ENCODE measurements at places on chromosomes 4 and X. TPM values are rescaled to one million over a fixed set of nuclear protein-coding genes. Genes with fewer than 3 reads are reported as not detected.

GRCh38 chrX:9340598-9341290 is 124.1 kb upstream of the TBL1X start:
- no peaks in the 10 kb centered on the region for H3K27me3 ChIP-seq
- H3K36me3 ChIP-seq: no peaks in the 10 kb centered on the region
- peaks cover 23% of the 10 kb centered on the region for H3K4me1 ChIP-seq
- peak overlapping the region; percentile 62 for H3K27ac ChIP-seq
- DNase-seq: peak; percentile 59
- peak overlapping the region; percentile 42 for H3K4me3 ChIP-seq

- no peaks in the 10 kb centered on the region for H3K4me1 ChIP-seq
- DNase-seq: no peak
These were observed 363.0 kb downstream of the FAT4 start for GRCh38 chr4:125677665-125678307.

DNA sequence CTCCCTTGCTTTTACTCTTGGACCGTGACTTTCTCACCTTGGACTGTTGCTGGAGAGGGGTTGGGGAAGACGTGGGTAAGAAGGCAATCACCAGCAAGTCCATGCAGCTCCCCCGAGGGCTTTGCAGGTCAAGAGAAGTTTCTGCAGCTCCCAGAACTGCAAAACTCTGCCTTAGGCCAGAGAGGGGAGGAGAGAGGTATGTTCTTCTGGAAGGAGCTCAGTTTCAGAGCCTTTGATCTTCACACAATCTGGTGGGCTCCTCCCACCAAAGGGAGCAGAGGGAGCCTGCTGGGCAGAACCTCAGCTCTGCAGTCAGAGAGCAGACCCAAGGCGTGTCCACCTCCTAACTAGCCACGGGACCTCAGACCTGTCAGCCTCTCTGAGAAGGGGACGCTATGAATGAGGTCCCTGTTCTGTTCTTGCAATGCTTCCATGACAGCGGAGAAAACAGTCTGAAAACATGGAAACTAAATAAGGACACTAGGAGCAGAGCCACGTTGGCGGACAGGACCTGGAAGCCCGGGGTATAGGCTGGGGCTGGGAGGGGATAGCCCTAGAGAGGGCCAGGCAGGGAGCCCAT is 92.8 kb downstream of the EVC2 start:
- no peaks in the 10 kb centered on the region for H3K4me1 ChIP-seq
- DNase-seq: no peak
- H3K36me3 ChIP-seq: no peaks in the 10 kb centered on the region

GRCh38 chrX:150200820-150201287 is 162.3 kb upstream of the MAMLD1 start:
- no peaks in the 10 kb centered on the region for H3K36me3 ChIP-seq
- peak; percentile 75 for DNase-seq
- no peaks in the 10 kb centered on the region for H3K4me1 ChIP-seq
- H3K4me3 ChIP-seq: no peak overlapping the region
- peak overlapping the region; percentile 42 for H3K27ac ChIP-seq
- H3K27me3 ChIP-seq: no peaks in the 10 kb centered on the region

DNA sequence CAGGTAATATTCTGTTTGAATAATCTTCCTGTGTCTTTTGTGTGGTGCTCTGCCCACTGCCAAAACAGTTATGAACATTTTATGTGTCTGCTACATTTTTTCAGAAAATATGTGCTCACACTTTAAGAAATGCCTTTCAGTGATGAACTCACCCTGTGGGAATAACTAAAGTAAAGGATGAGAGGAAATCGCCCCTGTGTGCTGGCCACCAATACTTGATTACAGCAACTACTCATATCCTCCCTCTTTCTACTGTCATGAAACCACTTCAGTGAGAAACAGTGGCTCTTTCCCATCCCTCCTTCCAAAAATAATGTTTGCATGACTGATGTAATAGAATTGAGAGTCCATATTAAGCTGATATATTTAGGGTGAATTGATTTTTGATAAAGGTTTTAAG is 900.9 kb downstream of the RAB28 start:
- no peaks in the 10 kb centered on the region for H3K4me1 ChIP-seq
- DNase-seq: no peak
- H3K27ac ChIP-seq: no peak overlapping the region
- no peak overlapping the region for H3K4me3 ChIP-seq

DNA sequence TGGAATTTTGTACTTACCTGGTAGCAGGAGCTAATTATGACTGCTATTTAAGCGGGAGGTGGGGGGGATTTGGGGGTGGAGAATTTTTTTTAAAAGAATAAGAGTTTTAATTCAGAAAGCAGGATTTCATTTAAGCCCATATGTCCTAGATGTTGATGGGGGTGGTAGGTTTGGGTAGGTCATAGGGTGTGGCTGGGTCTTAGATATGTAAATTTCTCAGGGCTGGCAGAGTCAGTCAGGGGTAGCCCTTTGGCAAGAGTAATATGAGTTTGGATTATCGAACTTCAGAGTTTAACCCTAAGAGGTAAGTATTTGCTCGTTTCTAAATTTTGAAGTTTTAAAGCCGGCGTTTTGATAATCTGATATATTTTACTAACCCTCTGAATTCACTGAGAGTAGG is 35.2 kb upstream of the COX18 start:
- H3K27ac ChIP-seq: no peak overlapping the region
- H3K27me3 ChIP-seq: no peaks in the 10 kb centered on the region
- H3K36me3 ChIP-seq: peaks cover 7% of the 10 kb centered on the region
- no peak for DNase-seq
- H3K4me1 ChIP-seq: no peaks in the 10 kb centered on the region

- no peak overlapping the region for H3K4me3 ChIP-seq
- H3K36me3 ChIP-seq: no peaks in the 10 kb centered on the region
- no peak for DNase-seq
These were observed 47.9 kb downstream of the CXCL1 start for GRCh38 chr4:73917081-73917501.

DNA sequence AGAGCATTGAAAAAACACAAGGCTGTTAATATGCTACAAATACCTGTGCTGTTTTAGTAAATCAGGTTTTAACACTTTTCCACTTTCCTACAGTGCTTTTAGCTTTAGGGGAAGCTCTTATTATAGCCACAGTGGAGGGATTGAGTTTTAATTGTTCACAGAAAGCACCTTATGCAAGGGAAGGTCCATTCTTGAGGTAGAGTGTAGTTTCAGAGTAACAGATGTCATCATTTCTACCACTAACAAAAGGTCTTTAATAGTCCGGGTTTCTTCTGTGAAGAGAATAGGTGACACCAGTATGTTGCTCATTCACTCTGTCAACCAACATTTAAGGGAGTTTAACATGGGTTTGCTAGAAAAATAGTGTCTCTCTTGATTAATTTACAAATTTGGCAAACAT is 104.4 kb downstream of the STIM2 start:
- DNase-seq: no peak
- no peaks in the 10 kb centered on the region for H3K36me3 ChIP-seq
- H3K4me1 ChIP-seq: no peaks in the 10 kb centered on the region
- no peak overlapping the region for H3K4me3 ChIP-seq

DNA sequence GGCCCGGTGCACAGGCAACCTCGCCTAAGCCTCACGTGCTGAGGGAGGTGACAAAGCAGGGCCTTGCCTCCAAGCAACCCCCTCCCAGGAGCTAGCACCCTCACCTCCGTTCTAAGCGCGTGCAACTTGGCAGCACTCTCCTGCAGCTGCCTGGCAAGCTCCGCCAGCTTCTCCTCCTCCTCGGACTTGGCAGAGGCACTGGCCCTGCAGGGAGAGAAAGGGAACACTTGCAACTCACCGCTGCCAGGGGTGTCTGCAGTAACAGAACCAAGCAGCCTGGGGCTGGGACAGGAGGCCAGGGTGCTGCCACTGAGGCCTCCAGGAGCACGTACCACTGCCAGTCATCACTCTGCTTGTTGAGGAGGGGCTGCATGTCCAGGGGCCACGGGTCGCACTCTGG is 10.3 kb upstream of the TREX2 start:
- H3K4me3 ChIP-seq: no peak overlapping the region
- no peaks in the 10 kb centered on the region for H3K4me1 ChIP-seq
- no peak overlapping the region for H3K27ac ChIP-seq
- DNase-seq: peak; percentile 78
- no peaks in the 10 kb centered on the region for H3K27me3 ChIP-seq
- no peaks in the 10 kb centered on the region for H3K36me3 ChIP-seq

DNA sequence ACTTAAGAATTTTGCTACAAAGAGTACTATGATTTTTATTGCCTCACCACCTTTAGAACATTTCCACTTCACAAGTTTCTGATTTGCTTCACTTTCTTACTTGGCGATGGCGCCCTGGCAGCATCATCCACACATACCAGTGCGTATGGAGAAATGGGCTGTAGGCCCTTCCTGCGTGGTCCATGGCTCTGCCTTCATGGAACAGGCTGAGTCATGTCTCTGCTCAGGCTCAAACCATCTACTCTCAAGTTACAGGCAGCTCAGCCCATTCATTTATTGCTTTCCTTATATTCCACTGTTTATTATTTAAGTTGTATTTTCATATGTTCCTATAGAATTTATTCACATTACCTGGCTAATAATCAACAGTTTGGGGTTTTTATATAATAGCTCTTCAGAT is 21.1 kb downstream of the CASP3 start:
- no peak for DNase-seq
- H3K36me3 ChIP-seq: peaks cover 9% of the 10 kb centered on the region
- H3K27me3 ChIP-seq: no peaks in the 10 kb centered on the region
- no peaks in the 10 kb centered on the region for H3K4me1 ChIP-seq

DNA sequence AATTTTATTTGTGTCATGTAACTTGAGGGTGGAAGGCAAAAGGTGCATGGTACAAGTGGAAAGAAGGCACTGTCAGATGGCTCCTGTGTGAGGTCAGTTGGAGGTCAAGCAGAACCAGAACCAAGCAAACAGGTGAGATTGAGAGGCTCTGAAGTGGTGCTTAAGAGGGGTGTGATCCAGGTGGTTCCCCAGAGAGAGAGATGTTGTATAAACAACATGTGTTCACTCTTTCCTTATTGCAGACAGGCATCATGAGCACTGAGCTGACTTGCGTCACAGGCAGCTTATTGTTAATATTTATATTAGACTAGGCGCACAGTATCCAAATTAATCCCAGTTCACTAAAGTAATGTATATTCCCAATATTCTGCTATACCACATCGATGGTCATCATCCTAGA is 56.8 kb downstream of the CXCL13 start:
- no peaks in the 10 kb centered on the region for H3K36me3 ChIP-seq
- H3K4me3 ChIP-seq: no peak overlapping the region
- H3K27ac ChIP-seq: no peak overlapping the region
- no peaks in the 10 kb centered on the region for H3K4me1 ChIP-seq

GRCh38 chr4:36281384-36282106 is at the start of gene DTHD1:
Gene DTHD1, plus strand, starts transcription at chr4:36281616. Its CDS starts 143 bp downstream, at chr4:36281759.
- no peak within 1 kb of the TSS for H3K4me3 ChIP-seq
- DNase-seq: no peak
- H3K4me1 ChIP-seq: no peaks in the 10 kb centered on the region
- no peak within 1 kb of the TSS for H3K27ac ChIP-seq
- H3K36me3 ChIP-seq: no peaks in the 10 kb centered on the region

DNA sequence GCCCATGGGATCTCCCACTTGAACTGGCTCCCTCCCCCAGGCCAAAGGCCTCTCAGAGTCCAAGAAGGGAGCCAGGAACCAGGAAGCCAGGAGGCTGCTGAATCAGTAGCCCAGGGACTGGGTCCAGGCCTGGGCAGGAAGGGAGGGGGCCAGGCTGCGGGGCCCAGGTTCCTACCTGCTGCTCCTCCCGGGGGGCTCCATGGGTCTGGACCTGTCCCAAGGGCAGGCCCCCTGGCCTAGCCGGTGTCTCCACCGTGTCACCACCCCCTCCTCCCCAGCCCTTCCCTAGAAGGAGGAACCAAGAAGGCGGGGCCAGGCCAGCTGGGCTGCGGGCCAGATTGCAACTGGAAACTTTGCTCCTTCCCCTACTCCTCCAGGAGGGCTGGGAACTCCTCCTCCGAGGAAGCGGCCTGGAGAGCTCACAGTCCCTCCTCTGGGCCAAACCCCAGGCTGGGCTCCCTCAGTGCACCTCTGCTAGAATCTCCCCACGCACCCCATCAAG is at the start of gene IQSEC2:
Gene IQSEC2 (minus strand): TSS at position 264 of the 502 bp plus-strand sequence.
- peak within 1 kb of the TSS; percentile 63 for H3K4me3 ChIP-seq
- H3K36me3 ChIP-seq: no peaks in the 10 kb centered on the region
- no peaks in the 10 kb centered on the region for H3K27me3 ChIP-seq
- H3K27ac ChIP-seq: peak within 1 kb of the TSS; percentile 85
- DNase-seq: peak; percentile 88

The NLGN3 gene
- total RNA-seq: 0.16 TPM

The SPANXA1 gene
- not detected for total RNA-seq

The PRR32 gene
- total RNA-seq: not detected

Measured in psoas muscle (tissue), 8 donors.